Stimulated activated CD8-positive, alpha-beta memory T cell treated with anti-CD3 and anti-CD28 coated beads, Interleukin-2, amount 100 ng/mL, for 1 hour (primary cell): ENCODE measurements at places on chromosomes 5 and 9.

DNA sequence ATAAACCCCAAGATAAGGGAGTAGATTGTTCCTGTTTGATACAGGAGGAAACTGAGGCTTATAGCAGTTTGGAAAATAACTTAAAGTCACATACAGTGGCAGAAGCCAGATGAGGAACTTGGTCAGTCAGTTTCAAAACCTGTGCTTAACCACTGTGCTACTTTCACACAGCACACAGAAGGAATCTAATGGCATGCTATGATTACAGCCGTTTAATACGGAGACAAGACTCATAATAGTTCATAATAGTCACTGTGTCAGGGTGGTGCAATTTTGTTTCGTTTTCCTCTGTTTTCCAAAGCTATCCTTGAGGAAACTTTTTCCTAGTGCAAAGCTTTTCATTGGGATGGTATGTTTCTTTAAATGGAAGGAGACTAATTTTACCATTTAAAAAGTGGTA lies 112.3 kb downstream of the GCNT1 start:
- no peak for DNase-seq

DNA sequence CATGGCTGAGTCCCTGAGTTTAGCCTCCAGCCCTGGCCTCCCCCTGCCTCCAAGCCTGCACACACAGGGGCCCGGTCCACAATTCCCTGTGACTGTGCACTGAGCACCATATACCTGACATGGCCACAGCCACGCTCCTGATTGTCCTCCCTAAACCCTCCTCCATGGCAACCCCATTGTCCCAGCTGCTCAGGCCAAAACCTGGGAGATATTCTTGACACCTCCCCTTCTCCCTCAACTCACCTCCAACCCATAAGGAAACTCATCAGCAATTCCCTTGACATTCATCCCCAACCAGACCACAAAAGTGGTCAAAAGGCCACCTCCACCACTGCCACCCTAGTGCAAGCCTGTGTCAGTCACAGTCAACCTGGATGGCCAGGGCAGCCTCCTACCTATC lies 107.5 kb upstream of the MVB12B start:
- DNase-seq = no peak

DNA sequence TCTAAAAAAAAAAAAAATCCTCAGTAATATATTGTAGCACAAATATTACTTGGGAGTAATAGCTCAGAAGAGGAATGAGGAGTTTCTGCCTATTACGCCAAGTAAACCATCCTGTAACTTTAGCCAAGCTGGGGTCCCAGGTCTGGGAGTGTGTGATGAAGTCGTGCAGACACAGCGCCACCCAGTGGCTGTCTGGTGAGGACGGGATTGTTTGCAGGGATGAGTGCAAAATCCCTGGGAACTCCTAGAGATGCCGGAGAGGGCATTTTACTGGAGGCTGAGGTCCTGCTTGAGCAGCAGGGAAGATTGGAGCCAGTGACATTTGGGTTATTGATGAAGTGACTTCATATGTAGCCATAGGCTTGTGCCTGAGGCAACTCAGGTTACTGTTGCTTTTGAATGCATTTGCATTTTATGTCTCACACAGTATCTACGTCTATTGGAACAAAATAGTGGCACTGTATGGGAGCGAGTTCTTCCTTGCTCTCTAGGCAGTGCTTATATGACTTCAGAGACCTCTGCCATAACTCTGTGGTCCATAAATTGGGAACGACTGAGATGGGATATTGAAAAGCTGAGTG lies 72.8 kb downstream of the PSAT1 start:
- DNase-seq = peak; percentile 21

GRCh38 chr5:172776235-172776594 lies 5.2 kb upstream of the DUSP1 start:
- DNase-seq = no peak

DNA sequence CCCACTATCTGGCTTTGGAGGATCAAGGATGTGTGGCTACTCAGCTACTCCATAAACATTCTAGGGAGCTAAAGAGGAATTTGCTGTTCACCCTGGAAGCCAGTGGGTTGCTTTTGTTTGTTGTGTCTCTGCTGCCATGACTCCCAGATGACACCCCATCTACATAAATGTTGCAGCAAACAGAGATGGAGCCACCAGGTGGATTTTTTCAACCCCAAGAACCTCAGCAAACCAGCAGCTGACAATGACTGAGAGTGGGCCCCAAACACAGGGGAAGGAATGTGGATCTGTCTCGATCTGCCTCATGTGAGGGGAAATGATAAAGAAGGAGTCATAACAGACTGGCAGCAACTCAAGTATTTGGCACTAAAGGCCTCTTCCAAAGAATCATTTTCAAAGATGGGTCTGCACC lies 132.7 kb upstream of the TNC start:
- DNase-seq = no peak

DNA sequence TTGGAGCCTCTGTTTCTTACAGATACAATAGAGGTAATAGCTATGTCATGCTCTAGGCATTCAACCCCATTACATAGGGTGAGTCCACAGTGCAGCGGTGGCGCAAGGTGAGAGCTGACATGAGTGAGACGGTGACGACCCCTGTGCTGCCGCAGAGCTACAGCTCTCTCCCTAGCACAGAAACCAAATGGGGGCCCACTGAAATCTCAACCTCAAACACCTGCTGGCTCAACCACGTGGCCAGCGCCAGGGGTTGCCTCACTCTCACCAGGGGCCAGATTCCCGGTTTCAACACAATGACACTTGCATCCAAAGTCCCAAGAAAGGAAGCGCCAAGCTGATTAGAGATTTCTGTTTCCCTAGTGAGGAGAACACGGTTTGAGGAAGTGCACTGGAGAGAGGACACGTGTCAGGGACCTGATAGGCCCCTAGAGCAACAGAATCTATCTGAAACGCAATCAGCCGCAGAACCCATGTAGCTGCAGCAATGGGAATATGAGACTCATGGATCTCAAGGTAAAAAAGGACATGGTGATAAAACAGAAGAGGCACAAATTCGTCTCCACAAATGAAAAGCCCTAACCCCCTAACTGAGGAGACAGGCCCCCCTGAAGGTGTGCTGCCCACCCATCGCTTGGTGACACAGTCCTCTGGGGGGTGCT lies 114.3 kb downstream of the CRB2 start:
- no peak for DNase-seq

GRCh38 chr5:5598547-5599113 lies 176.2 kb downstream of the ICE1 start:
- no peak for DNase-seq
